ENCODE measurements at places on chromosomes 12 and 14.

DNA sequence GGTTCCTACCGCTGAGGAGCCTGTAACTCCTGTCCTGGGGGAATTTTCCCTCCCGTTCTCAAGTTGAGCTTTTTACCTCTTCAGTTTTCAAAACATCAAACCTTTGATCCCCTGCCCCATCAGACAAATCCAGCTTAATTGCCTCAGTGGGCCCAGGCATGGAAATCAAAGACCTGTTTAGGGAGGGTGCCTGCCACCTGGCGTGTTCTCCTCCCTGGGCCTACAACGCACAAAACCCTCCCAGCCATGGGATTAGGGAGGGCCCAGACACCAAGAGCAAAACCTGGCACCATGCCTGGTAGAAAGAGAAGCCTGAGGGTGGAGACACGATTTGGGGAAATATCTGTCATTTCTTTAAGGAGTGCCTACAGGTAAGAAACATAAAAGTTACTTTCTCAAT, 672.9 kb downstream of the BCL11B start:
- no peak for DNase-seq

DNA sequence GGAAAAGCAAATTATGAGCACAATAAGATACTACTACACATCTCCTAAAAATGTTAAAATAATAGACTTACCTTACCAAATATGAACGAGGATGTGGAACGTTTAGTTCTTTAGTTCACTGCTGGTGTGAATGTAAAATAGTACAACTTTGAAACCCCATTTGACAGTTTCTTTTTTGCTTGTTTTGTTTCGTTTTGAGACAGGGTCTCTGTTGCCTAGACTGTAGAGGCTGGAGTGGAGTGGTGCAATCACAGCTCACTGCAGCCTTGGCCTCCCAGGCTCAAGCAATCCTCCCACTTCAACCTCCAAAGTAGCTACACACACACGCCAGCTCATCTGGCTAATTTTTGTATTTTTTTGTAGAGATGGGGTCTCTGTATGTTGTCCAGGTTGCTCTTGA, 136.4 kb upstream of the FAR2 start:
- DNase-seq: no peak

DNA sequence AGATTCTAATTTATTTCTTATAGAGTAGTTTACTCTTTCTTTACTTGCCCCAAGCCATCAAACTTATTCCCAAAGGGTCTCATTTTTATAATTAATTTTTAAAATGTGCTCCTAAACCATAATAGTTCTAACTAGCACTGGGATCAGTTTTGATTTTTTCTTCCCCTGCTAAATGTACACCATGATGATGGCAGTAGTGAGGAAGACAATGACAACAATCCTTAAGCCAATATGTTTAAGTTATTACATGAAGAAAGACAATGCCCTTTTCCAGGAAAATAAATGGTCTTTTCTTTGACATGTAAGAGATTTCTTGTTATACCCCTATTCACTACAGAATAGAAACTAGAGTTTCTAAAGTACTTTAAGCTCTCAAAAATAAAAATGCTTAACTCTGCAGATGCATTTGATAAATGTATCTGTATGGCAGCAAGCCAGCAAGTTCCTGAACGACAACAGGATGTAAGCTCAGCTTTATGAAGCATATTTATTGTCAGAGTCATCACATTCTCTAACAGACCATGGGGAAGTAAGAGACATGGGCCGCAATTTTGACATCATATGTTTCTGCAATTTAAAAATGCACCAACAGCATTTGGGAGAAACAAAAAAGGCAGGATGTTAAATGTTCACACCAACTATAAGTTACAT, 36.0 kb upstream of the SNX6 start:
- DNase-seq: peak; percentile 92

DNA sequence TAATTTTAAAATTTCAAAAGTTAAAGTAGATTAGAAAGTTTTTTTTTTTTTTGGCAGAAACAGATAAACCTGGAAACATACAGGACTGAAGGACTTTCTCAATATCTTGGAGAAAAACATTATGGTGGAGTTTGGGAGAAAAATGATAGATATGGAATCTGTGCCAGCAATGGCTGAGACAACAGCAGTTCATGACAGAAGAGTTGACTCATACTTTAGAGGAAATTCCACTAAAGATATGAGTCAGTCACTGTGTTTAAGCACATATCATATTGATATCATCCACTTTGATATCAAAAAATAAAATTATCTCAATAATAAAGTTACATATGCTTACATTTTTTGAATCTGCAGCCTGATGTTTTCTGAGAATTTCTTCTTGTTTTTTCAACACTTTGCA, 193.9 kb upstream of the OR4E1 start:
- peak; percentile 76 for DNase-seq

DNA sequence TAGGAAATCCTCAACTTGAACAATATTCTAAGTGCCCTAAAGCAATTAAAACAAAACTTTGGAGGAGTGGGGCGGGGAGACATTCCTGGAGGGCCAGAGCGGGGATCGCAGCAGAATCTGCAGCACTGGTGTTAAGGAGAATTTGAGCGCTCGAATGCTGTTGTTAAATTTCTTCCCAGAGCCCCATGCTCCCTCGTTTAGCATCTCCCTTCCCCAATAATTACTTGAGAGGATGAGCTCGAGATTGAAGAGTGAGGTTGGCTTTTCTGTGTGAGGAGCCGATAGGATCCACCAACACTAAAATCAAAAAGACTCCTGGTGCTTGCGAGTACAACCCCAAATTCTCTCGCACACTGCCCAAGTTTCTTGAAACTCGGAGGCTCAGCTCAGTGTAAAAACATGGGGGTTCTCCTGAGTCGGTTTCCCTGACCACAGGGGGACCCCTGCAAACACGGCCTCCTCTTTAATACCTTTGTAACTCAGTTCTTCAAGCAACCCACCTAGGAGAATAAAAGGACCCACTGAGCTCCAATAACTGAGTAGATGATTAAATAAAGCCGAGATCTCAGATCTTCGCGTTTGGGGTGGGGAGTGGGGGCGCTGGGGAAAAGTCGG, 10.2 kb upstream of the FOXG1 start:
- DNase-seq: no peak

DNA sequence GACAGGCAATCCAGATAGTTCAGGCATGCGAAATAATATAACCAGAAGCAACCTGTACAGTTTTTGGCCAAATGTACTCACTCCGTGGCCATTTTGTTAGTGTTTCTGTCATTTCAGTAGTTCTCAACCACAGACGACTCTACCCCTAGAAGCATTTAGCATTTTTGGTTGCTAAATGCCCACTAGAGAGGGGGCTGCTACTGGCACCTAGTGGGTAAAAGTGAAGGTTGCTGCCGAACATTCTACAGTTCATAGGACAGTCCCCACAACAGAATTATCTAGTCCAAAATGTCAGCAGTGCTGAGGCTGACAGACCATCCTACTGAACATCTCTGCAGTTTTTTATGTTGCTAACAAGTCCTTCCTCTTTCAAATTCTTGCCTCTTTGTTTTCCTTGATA, 107.4 kb downstream of the TSHR start:
- DNase-seq: peak; percentile 3

DNA sequence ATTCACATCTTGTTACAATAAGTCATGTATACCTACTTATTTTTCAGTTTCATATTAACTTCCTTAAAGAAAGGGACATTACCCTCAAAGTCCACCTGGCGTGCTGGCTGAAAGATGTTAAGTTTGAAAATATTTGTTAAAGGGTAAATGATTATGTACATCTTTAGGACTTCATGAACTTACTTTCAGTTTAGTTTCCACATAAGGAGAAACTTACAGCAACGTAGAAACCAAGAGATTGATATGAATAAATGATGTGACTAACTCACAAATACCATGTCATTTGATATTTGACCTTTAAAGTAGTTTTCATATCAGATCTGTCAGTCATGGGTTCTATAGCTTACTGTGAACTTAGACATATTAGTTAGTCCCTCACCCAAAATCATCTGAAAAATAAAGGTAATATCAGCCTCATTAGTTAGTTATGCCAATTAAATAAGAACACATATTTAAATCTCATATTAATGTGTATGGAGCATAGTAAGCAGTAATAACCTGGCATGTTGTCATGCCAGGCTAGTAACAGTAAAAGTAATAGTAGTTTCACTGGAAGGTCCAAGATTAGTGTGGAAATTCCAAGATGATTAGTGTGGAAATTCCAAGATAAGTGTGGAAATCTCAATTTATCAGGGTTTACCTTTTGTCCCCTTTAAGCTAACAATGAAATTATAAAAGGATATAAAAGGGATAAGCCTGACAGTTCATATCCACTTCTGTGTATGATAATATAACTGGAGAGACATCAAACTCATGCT, 1.9 kb upstream of the CLEC2D start:
- DNase-seq: no peak

GRCh38 chr12:113420996-113421595, 1.1 kb upstream of the SDSL start:
- no peak for DNase-seq

DNA sequence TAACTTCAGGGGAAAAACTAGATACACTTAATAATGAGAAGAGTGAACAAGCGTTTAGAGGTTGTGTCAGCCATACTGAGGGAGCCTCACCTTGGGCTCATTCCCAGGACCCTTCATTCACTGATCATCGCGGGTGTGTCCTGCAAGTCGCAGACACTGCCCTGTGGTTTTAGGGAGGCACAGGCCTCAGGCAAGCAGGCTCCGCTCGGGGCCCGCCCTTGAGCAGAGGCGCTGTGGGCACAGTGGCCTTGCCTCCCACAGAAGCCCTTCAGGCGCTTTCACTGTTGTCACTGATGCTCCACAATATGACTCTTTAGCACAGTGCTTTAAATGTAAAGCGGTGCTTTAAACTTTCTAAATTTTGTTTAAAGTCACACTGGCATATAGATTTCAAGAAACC, 67.4 kb downstream of the DDX51 start:
- no peak for DNase-seq

DNA sequence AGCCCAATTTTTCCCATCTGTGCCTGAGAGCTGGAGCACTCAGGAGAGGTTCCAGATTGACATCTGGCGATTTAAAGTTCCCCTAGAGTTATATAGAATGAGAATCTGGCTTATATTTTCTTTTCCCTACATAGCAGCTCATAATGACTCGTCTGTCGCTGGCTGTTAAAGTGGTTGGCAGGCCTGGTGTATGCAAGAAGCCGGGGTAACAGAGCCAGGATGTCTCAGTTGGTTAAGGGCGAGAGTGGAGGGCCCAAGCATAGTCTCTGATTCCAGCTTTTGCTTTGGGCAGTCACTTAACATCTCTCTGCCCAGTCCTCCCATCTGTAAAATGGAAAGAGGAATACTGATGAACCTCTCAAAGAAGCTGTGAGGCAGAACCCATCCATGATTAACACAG, 751.6 kb downstream of the NOVA1 start:
- no peak for DNase-seq

DNA sequence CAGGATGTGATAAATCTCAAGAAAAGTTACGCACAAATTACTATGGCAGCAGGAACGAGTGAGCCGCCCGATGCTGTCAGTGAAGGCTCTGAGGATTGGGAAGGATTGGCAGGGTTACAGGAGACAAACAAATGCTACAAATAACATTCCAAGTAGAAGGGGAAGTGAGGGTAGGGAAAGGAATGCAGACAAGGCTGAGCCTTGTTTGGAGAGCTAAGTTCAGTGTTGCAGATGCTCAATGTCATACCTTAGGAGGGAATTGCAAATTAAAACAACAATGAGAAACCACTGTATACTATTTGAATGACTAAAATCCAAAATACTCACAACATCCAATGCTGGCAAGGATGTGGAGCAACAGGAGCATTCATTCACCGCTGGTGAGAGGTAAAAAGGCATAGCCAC, 1.3 kb downstream of the CLEC9A start:
- DNase-seq: peak; percentile 21

DNA sequence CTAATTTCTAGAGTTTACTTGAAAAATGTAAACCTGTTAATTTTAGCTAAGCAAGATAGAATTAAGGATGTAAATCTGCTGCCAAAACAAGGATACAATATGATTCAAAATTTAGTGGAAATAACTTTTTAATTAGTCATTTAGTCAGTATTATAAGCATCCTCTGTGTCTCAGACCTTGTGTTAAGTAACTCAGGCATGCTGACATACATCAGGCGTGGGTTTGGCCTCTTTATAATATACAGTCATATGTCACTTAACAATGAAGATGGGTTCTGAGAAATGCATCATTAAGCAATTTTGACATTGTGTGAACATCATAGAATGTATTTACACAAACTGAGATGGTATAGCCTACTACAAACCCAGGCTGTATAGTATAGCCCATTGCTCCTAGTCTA, 386.9 kb downstream of the ZFP36L1 start:
- peak; percentile 36 for DNase-seq

- DNase-seq: no peak
These were observed 101.9 kb downstream of the RIN3 start for GRCh38 chr14:92615451-92615850.

DNA sequence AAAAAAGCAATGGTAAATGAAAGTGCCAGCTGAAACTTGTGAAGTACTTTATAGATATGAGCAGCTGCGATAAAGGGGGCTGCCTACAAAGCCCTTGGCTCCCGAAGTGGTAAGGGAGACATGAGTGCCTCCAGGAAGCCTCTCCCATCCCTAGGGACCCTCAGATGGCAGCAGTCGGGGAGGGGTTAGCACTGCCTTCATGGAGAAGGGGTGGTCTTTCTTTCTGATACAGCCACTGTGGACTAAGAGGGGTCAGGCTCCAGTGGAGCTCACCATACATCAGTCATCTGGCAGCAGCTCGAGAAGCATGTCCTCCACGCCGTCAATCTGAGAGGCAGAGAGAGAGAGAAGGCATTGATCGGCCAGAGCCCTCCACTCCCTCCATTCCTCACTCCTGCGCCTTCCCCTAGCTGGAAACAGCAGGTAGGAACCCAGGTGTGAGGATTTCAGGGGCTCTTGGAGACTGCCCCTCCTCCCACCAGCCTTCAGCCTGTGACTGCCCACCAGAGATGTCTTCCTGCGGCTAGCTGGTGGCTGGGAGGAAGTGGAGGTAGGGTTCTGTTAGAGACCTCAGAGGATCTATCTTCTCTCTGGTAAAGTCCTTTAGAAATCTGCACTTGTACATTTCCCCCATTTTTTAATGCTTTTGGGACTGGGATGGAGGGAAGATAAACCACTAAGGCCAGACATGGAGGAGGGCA, 2.3 kb downstream of the TCL1A start:
- DNase-seq: no peak

All from lung microvascular endothelial cell (primary cell).